ENCODE measurements at places on chromosomes 1 and 21.

GRCh38 chr1:20166051-20166450, 19.8 kb upstream of the UBXN10 start:
- no peak for DNase-seq

GRCh38 chr1:81452693-81453366, 347.9 kb upstream of the ADGRL2 start:
- DNase-seq, result no peak

DNA sequence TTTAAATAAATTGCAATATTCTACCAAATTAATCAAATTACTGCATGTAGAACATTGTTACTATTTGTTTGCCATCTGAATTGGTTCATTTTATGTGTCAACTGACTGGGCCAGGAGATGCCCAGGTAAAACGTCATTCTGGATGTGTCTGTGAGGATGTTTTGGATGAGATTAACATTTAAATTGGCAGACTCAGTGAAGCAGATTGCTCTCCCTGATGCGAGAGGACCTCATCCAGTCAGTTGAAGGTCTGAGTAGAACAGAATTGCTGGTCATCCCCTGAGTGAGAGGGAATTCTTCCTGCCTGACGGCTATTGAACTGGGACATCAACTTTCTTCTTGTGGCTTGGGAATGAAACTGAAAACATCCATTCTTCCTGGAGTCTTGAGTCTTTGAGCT, 122.0 kb upstream of the GREM2 start:
- no peak for DNase-seq

DNA sequence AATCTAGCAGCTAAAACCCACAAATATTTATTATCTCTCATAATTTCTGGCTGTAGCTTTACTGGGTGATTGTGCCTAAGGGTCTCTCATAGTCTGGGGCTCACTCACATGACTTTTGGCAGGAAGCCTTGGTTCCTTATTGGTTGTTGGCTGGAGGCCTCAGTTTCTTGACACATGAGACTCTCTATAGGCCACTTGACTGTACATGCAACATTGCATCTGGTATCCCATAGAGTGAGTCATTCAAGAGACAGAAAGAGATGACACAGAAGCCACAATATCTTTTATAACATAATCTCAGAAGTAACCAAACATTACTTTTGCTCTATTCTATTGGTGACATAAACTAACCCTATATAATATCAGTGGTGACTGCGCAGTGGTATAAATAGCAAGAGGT, 128.5 kb upstream of the HNRNPU start:
- no peak for DNase-seq

DNA sequence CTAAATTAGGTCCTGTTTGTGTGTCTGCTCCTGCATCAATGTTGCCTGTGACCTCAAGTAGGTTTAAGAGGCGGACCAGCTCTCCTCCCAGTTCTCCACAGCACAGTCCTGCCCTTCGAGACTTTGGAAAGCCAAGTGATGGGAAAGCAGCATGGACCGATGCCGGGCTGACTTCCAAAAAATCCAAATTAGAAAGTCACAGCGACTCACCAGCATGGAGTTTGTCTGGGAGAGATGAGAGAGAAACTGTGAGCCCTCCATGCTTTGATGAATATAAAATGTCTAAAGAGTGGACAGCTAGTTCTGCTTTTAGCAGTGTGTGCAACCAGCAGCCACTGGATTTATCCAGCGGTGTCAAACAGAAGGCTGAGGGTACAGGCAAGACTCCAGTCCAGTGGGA, 79.9 kb downstream of the PRDM2 start:
- no peak for DNase-seq

DNA sequence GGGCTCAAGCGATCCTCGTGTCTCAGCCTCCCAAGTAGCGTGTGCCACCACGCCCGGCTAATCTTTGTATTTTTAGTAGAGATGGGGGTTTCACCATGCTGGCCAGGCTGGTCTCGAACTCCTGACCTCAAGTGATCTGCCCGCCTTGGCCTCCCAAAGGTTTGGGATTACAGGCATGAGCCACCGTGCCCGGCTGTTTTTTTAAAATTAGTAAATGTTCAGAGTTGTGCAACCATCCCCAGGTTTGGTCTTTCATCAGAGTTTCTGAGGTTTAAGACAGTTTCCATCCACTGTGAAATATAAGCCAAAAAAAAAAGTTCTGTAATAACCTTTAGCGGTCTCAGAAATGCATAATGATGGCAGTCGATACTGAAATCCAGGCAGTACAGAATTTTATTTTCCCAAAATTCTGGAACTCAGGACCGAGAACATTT, 550 bp upstream of the SYT11 start:
- DNase-seq, result no peak

- no peak for DNase-seq
Measured at GRCh38 chr1:200172311-200172710, 144.8 kb downstream of the NR5A2 start.

DNA sequence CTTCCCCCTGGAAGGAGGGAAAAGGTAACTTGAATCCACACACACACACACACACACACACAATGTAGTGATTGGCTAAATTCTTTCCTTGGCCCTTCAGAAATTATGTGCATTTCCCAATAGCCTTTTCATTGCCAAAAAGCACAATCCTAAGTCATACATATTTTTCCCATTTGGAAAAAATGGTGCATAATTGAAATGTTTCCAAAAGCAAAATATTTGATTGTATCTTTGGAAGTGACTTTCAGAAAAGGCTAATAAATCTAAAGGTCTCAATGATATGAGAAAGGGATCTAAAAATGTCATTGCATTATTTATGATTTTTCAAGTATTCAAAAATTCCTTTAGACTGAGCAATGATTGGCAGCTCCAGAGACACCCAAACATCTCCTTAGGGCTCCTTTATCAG, 43.5 kb upstream of the NEK7 start:
- DNase-seq, result no peak

DNA sequence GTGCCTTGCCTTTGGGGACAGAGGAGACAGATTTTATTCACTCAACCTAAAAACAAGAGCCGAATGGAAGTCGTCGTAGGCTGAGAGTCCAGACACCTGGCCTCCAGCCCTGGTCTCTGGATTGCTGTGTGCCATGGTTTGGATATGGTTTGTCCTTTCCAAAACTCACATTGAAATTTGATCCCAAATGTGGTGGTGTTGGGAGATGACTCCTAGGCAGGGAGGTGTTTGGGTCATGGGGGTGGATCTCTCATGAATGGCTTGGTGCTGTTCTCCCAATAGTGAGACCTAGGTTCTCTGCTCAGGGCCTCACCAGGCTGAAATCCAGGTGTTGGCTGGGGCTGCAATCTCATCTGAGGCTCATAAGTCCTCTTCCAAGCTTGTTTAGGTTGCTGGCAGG, 75.5 kb downstream of the FOXD2 start:
- DNase-seq, result no peak

Data from iPS-NIHi11 (cell line).